ENCODE measurements at places on chromosomes 2 and 18. TPM values are rescaled to one million over a fixed set of nuclear protein-coding genes. Genes with fewer than 3 reads are reported as not detected.
A peak's percentile ranks its signal among the peaks of the same experiment; 100 is the strongest.

DNA sequence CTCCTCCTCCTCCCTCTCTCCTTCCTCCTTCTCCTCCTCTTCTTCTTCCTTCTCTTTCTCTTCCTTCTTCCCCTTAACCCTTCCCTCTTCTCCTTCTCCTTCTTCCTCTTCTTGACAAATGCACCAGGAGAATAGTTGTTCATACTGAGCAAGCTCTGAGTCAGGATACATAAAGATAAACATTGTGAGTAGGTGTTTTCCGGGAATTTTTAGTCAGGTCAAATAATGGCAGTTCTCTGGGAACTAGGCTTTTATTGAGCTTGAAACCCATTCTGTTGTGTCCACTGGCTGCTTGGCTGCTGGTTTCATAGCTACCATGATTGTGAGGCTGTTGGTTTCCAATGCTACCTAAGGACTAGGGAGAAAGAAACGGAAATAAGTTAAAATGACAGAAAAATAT lies 1144.7 kb upstream of the DDX18 start:
- H3K4me3 ChIP-seq = no peak overlapping the region
- no peak overlapping the region for H3K27ac ChIP-seq
- no peaks in the 10 kb centered on the region for H3K4me1 ChIP-seq
- DNase-seq = no peak
- H3K36me3 ChIP-seq = no peaks in the 10 kb centered on the region
- no peaks in the 10 kb centered on the region for H3K27me3 ChIP-seq

- H3K4me1 ChIP-seq = peaks cover 16% of the 10 kb centered on the region
- H3K27ac ChIP-seq = no peak overlapping the region
- DNase-seq = no peak
- H3K4me3 ChIP-seq = no peak overlapping the region
Observed at GRCh38 chr2:175999283-175999819, 2.7 kb downstream of the LNPK start.

Gene PSMA8
- 0.75 TPM for total RNA-seq

DNA sequence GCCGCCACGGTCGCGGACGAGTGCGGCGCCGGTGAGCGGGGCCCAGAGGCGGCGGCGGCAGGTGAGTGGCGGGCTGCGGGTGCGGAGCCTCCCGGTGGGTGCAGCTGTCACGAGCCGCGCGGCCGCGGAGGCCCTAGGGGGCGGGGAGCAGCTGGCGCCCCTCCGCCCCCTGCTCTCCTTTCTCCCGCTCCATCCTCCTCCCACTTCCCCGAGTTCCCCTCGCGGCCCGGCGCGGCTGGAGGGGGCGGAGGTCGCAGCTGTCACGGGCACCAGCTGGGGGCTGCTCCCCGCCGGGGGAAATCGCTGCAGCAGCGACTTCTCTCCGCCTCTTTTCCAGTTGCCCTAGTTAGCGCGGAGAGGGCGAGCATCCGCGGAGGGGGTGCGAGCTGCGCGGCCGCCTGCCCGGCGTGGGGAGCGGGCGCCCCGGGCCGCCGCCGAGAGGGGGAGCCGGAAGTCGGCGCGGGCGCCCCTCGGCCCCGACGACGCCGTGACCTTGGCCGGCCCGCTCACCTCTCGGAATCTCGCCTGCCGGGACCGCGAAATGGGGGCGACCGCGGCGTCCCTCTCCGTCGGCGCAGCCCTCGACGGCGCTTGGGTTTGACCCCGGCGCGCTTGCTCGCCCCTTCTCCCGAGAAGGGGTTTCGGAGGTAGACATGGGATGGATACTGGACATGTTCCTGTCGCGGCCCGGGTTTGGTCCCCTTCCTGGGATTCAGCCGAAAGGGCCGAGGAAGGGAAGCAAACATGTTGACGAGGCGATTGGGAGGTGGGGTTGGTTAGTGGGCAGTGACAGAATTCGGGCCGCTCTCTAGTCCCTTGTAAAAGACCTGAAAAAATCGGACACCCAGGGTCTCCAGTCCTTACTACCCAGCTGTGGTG lies 727 bp downstream of the NCOA1 start:
- no peaks in the 10 kb centered on the region for H3K36me3 ChIP-seq
- DNase-seq = peak; percentile 69
- H3K4me1 ChIP-seq = peaks cover 57% of the 10 kb centered on the region
- no peaks in the 10 kb centered on the region for H3K27me3 ChIP-seq
- H3K27ac ChIP-seq = peak overlapping the region; percentile 53
- peak overlapping the region; percentile 62 for H3K4me3 ChIP-seq

Gene LONRF2
- total RNA-seq = 0.03 TPM
